ENCODE measurements at places on chromosomes 4 and X.
A peak's percentile ranks its signal among the peaks of the same experiment; 100 is the strongest.

DNA sequence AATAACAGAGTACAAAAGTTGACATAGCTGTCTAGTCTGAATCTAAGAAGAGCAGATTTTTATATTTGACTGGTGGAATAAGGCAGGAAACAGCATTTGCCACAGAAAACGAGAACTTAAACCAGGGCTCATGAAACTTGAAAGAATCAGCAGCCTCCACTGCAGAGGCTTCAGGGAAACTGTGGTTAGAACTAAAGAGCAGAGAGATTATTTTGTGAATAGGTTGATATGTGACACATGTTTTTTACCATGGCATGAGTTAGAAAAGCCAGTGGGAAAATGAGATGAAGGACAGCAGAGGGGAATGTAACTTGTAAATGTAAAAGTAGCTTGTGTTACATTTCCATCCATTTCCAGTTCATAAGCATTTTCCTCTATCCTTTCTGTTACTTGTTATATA is 63.7 kb upstream of the CAMK2D start:
- H3K27me3 ChIP-seq, result no peaks in the 10 kb centered on the region
- no peak for DNase-seq
- H3K4me3 ChIP-seq, result no peak overlapping the region
- H3K36me3 ChIP-seq, result no peaks in the 10 kb centered on the region
- H3K27ac ChIP-seq, result no peak overlapping the region

- H3K4me1 ChIP-seq, result no peaks in the 10 kb centered on the region
- H3K27me3 ChIP-seq, result no peaks in the 10 kb centered on the region
- H3K27ac ChIP-seq, result no peak overlapping the region
Observed at GRCh38 chr4:11585506-11585905, 156.8 kb upstream of the HS3ST1 start.

DNA sequence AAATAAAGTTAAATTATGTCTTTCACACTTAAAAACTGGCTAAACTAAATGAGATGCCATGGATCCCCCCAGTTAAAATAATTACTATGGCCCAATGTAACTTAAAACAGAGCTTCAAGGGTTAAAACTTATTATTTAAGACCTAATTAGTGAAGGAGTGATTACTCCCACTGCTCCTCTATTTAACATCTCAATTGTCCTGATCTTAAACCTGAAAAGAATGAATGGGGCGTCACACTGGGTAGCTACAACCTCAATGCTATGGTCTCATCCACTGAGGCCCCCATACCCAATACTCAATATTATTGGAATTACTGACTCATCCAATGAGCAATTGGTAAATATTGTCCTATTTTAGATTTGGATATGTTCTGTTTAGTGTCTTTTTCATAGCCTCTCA is 21.1 kb upstream of the TMEM255A start:
- H3K36me3 ChIP-seq, result no peaks in the 10 kb centered on the region
- no peak for DNase-seq
- H3K27me3 ChIP-seq, result no peaks in the 10 kb centered on the region
- no peak overlapping the region for H3K27ac ChIP-seq

DNA sequence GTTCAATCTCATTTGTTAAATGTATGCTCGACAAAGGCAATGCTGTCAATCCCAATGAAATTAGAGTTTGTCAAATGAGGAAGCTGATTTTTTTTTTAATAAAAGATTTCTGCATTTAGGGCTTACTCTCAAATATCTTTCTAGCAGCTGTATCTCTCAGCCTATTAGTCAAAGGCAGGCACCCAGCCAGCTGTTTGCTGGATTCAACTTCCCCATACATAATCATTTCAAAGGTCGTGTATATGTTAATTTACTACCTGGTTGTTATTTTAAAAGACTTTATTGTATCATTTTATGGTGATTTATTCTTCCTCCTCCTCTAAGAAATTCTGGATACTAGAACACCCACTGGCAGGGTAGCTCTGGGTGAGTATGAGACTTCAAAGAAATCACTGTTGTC is 27.1 kb downstream of the RAI2 start:
- no peaks in the 10 kb centered on the region for H3K27me3 ChIP-seq
- no peak overlapping the region for H3K4me3 ChIP-seq
- H3K36me3 ChIP-seq, result no peaks in the 10 kb centered on the region
- DNase-seq, result no peak

- H3K4me1 ChIP-seq, result no peaks in the 10 kb centered on the region
- peak; percentile 12 for DNase-seq
- no peak overlapping the region for H3K4me3 ChIP-seq
- peaks cover 13% of the 10 kb centered on the region for H3K36me3 ChIP-seq
- no peak overlapping the region for H3K27ac ChIP-seq
Observed at GRCh38 chrX:53678667-53679066, 7.9 kb downstream of the HUWE1 start.

GRCh38 chrX:1170243-1170642 is 42.2 kb downstream of the CRLF2 start:
- H3K4me1 ChIP-seq, result peaks cover 18% of the 10 kb centered on the region
- H3K36me3 ChIP-seq, result no peaks in the 10 kb centered on the region
- no peak overlapping the region for H3K4me3 ChIP-seq
- DNase-seq, result peak; percentile 56
- H3K27me3 ChIP-seq, result no peaks in the 10 kb centered on the region

GRCh38 chrX:53284684-53285447 is 3.5 kb upstream of the IQSEC2 start:
- H3K27ac ChIP-seq, result no peak overlapping the region
- no peaks in the 10 kb centered on the region for H3K27me3 ChIP-seq
- H3K4me1 ChIP-seq, result peaks cover 6% of the 10 kb centered on the region
- DNase-seq, result peak; percentile 71
- no peaks in the 10 kb centered on the region for H3K36me3 ChIP-seq

GRCh38 chrX:122134291-122134690 is 1049.8 kb upstream of the GRIA3 start:
- H3K4me3 ChIP-seq, result no peak overlapping the region
- H3K27ac ChIP-seq, result no peak overlapping the region
- H3K4me1 ChIP-seq, result no peaks in the 10 kb centered on the region
- H3K27me3 ChIP-seq, result no peaks in the 10 kb centered on the region
- H3K36me3 ChIP-seq, result no peaks in the 10 kb centered on the region

GRCh38 chrX:5233830-5234229 is 994.8 kb downstream of the NLGN4X start:
- no peak overlapping the region for H3K27ac ChIP-seq
- H3K36me3 ChIP-seq, result no peaks in the 10 kb centered on the region
- H3K4me1 ChIP-seq, result no peaks in the 10 kb centered on the region
- no peaks in the 10 kb centered on the region for H3K27me3 ChIP-seq
- DNase-seq, result no peak
- no peak overlapping the region for H3K4me3 ChIP-seq

DNA sequence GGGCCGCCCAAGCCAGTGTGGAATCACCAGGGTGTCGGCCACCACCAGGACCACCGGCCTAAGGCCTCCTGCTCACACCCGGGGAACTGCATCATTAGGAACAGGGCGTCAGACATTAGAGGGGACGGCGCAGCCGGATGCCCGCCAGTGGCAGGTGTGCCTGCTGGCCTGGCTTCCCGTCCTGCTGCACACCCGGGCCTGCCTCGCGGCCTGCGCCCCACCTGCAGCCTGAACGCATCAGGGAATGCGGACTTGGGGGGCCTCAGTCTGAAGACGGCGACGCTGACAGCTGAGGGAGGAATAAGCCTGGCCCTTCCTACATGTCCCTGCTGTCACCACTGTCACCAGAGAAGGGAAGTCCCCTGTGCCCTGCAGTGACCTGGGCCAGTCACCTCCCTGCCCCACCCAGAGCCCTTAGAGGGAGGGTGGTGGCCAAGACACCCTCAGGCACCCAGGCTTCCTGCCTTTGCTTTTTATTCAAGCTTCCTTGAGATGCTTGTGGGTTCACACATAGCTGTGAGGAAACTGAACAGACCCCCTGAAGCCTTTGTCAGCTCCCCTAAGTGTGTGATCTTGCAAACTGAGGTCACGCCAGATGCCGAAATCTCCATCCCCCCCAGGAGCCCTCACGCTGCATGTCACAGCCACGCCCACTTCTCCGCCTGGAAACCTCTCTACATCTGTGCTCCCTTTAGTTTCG is 3.2 kb downstream of the DGKQ start:
- H3K4me3 ChIP-seq, result no peak overlapping the region
- H3K4me1 ChIP-seq, result no peaks in the 10 kb centered on the region
- H3K27ac ChIP-seq, result no peak overlapping the region

DNA sequence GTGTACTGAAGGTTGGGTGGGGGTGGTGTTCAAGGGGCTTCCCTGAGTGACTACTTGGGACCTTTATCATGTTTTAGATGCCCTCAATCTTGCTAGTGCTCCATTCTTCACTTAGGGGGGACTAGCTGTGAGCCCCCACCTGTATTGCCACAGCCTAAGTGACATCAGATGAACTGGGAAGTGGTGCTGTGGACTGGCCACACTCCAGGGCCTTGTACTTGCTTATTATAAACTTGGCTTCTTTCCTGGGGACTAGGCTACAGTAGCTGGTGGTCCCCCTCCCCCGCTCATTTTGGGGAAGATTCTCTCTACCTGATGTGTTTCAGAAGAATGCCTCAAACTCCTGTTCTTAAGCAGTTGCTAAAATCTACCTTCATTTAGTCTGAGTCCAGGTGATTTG is 46.7 kb upstream of the WDR1 start:
- no peaks in the 10 kb centered on the region for H3K27me3 ChIP-seq
- no peaks in the 10 kb centered on the region for H3K4me1 ChIP-seq
- no peaks in the 10 kb centered on the region for H3K36me3 ChIP-seq
- DNase-seq, result no peak

GRCh38 chrX:73758250-73758649 is 195.3 kb downstream of the CHIC1 start:
- no peak overlapping the region for H3K4me3 ChIP-seq
- H3K36me3 ChIP-seq, result no peaks in the 10 kb centered on the region
- peaks cover 2% of the 10 kb centered on the region for H3K4me1 ChIP-seq

DNA sequence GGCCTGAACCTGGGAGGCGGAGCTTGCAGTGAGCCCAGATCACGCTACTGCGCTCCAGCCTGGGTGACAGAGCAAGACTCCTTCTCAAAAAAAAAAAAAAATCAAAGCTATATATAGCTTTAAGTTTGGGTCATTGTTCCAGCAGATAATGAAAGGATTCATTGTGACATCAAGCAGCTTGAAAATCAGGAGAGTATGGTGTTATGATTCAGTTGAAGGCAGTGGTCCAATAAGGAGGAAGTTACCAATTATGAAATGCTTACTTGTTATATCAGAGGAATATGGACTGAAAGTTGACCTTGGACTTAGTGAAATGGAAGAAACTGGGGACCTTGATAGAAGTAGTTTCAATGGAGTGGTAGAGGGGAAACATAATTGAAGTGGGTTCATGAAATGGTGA is 140.4 kb upstream of the MAD2L1 start:
- H3K4me1 ChIP-seq, result no peaks in the 10 kb centered on the region
- DNase-seq, result no peak
- H3K27ac ChIP-seq, result no peak overlapping the region

DNA sequence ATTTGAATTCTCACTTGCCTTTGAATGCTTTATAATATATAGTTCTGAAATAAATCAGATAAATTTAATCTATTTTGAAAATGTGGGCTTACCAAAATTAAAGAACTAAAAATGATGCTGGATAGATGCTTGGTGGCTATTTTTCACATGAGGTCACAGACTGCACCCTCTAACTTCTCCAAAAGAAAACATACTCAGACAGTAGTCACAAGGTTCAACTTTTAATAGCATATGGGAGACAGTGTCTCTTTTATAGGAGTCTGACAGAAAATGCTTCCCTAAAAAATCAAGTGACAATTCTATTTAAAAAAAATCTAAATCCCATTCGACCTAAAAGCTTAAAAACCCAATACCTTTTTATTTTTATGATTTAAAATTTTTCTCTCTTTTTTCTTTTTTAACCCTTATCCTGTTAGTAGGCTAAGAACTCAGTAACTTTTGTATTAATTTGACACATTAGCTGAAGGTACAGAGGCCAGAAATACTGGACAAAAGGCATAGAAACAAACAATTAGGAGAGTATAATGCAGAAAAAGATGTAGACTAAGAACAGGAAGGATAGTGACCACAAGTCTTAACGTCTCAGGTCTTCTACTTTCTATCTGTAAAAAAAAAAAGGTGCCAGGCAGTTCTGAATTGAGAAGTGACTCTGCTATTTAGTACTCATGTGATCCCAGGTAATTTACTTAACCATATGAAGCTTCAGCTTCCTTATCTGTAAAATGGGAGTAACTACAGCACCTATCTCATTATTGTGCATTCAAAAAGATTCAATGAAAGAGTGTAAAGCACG is 7.6 kb downstream of the TIGD4 start:
- no peaks in the 10 kb centered on the region for H3K27me3 ChIP-seq
- no peak for DNase-seq
- H3K36me3 ChIP-seq, result no peaks in the 10 kb centered on the region
- H3K4me3 ChIP-seq, result no peak overlapping the region
- no peak overlapping the region for H3K27ac ChIP-seq

DNA sequence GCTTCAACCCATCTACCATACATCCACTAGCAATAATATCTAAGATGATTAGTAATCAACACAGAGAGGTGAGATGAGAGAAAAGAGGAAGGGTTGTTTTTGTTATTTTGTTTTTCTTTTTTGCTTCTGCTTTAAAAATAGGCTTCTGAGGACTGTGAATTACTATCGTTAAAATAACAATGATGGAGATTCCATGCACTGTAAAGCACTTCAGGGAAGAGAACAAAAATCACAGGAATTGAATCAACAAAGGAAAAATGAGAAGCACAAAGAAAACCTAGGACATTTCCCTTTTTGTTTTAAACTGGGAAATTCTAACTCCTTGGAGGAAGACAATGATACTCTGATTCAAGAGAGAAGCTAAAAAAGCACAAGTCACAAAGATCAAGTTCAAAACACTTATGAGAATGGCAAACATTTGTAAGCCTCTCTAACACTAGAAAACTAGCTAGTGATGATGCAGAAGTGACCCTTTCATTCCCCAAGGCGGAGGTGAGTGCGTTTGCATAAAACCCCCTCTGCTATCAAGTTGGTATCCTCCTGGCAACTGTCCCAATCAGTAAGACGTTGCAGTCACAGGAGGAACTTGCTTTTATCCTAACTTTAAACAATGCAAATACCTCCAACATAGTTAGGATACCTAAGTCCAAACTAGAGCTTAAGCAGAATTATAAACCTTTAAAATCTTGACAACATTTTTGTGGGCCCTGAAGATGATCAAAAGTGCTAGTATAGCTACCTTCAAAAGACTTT is 308.5 kb downstream of the CAMK2D start:
- H3K27me3 ChIP-seq, result no peaks in the 10 kb centered on the region
- DNase-seq, result peak; percentile 47
- H3K27ac ChIP-seq, result no peak overlapping the region
- no peak overlapping the region for H3K4me3 ChIP-seq
- H3K36me3 ChIP-seq, result no peaks in the 10 kb centered on the region
- H3K4me1 ChIP-seq, result peaks cover 15% of the 10 kb centered on the region

GRCh38 chr4:163747886-163748285 is 253.4 kb downstream of the TMA16 start:
- no peaks in the 10 kb centered on the region for H3K27me3 ChIP-seq
- H3K4me1 ChIP-seq, result no peaks in the 10 kb centered on the region
- no peak overlapping the region for H3K27ac ChIP-seq
- H3K4me3 ChIP-seq, result no peak overlapping the region
- no peaks in the 10 kb centered on the region for H3K36me3 ChIP-seq
- DNase-seq, result no peak

GRCh38 chr4:39032218-39033085 is at the start of gene TMEM156:
Gene TMEM156, minus strand, starts transcription at chr4:39032409. Its CDS starts 96 bp downstream, at chr4:39032313.
- H3K27ac ChIP-seq, result no peak within 1 kb of the TSS
- no peaks in the 10 kb centered on the region for H3K36me3 ChIP-seq
- H3K4me3 ChIP-seq, result no peak within 1 kb of the TSS
- DNase-seq, result no peak
- no peaks in the 10 kb centered on the region for H3K27me3 ChIP-seq

- no peak for DNase-seq
- H3K27ac ChIP-seq, result no peak overlapping the region
- H3K36me3 ChIP-seq, result no peaks in the 10 kb centered on the region
- H3K4me3 ChIP-seq, result no peak overlapping the region
Observed at GRCh38 chr4:174375422-174375821, 91.7 kb downstream of the CEP44 start.

GRCh38 chr4:113433536-113434246 is 327.8 kb downstream of the CAMK2D start:
- H3K4me3 ChIP-seq, result no peak overlapping the region
- H3K4me1 ChIP-seq, result peaks cover 6% of the 10 kb centered on the region
- no peaks in the 10 kb centered on the region for H3K27me3 ChIP-seq
- DNase-seq, result no peak
- no peak overlapping the region for H3K27ac ChIP-seq

Data from neural progenitor cell (in vitro differentiated cells).